ENCODE measurements at places on chromosomes 11 and 22.
A peak's percentile ranks its signal among the peaks of the same experiment; 100 is the strongest.

DNA sequence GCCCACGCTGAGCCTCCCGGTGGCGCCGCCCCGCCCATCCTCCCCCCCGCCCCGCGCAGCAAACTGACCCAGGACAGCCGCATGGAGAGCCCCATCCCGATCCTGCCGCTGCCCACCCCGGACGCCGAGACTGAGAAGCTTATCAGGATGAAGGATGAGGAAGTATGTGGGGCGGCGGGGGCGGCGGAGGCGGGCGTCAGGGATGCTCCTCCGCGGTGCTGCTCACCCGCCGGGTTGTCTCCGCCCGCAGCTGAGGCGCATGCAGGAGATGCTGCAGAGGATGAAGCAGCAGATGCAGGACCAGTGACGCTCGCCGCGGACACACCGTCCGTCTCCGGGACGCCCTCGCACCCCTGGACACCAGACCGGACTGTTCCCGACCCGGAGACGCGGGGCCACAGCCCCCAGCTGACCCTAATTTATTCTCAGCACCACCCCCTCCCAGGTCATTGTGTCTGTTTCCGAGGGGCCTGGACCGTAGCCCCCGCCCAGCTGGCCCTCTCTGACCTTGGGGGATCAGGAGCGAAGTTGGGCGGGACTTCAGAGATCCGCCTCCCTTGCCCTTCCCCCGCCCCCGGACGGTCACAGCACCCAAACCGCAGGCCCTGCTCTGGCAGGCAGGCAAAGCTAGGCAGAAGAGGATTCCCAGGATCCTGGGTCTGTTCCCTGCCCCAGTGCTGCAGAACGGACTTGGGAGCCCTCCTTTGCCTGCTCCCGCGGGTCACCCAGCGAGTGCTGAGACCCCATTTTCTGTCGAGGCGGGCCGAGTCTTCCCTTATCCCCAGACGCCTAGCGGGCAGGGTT is 959 bp upstream of the GP1BB start:
- no peak for DNase-seq

DNA sequence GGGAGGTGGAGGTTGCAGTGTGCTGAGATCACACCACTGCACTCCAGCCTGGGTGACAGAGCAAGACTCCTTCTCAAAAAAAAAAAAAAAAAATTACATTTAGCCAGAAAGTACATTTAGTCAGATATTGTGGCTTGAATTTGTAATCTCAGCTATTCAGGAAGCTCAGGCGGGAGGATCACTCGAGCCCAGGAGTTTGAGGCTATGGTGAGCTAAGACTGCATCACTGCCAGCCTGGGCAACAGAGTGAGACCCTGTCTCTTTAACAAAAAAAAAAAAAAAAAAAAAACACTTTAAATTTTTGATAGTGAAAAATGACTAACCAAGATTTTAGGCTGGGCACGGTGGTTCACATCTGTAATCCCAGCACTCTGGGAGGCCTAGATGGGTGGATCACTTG is 27.3 kb downstream of the MRTFA start:
- DNase-seq = no peak

GRCh38 chr11:72114570-72114969 is 2.1 kb upstream of the ANAPC15 start:
- no peak for DNase-seq

- no peak for DNase-seq
Measured at GRCh38 chr11:77470504-77470903, 3.4 kb downstream of the PAK1 start.

DNA sequence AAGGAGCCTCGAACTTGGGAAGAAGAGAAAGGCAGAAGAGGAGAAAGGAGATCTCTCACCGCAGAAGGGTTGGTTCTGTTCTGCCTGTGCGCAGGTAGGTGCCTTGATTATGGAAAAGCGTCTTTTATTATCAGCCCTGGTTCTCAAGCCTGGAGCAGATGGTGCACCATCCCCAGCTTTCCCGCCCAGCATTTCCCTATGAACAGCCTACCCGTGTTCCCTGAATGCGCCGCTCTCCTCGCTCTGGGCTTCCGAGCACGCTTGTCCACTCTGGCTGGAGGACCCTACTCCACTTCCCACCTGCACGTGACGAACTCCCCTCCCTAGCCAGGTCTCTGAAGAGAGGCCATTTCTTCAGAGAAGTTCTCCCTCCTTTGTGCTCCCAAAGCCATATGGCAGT is 15.2 kb downstream of the IGSF9B start:
- DNase-seq = no peak

- DNase-seq = no peak
Measured at GRCh38 chr11:60870276-60870675, 2.9 kb downstream of the ZP1 start.

- DNase-seq = no peak
Measured at GRCh38 chr22:37320726-37321677, 38.7 kb downstream of the CYTH4 start.

GRCh38 chr22:17569971-17570511 is 6.7 kb downstream of the SLC25A18 start:
- DNase-seq = no peak

DNA sequence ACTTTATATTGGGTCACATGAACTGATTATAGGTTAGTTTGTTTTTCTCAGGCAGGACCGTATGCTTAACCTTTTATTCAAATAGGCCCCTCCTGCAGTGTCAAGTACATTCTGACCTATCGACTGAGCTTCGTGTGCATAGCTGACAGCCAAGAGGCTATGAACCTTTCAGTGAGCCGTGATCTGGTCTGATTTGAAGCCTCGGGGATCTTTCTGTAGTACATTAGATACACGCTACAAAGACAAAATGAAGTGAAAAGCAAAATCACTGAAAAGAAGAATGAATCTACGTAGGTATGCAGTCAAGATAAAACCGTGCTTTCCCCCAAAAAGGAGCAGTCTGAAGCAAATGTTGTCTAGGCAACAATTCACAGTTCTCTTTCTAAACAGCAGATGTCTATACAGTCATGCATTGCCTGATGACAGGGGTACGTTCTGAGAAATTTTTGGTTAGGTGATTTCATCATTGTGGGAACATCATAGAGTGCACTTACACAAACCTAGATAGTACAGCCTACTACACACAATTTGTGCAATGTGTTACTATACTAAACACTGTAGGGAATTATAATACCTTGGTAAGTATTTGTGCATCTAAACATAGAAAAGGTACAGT is 18.1 kb downstream of the JHY start:
- DNase-seq = no peak

- DNase-seq = no peak
Measured at GRCh38 chr11:41866525-41866924, 407.1 kb upstream of the LRRC4C start.

- no peak for DNase-seq
Measured at GRCh38 chr11:14026961-14027360, 64.4 kb downstream of the SPON1 start.

- peak; percentile 29 for DNase-seq
Measured at GRCh38 chr11:60899046-60899936, 7.1 kb downstream of the PRPF19 start.

GRCh38 chr22:34760276-34761008 is 305.5 kb upstream of the ISX start:
- no peak for DNase-seq

- DNase-seq = no peak
Measured at GRCh38 chr11:4636962-4637661, at the start of gene OR51D1. TSS of gene OR51D1 (plus strand) at chr11:4637477. CDS start at chr11:4639791, 2,314 bp downstream.

DNA sequence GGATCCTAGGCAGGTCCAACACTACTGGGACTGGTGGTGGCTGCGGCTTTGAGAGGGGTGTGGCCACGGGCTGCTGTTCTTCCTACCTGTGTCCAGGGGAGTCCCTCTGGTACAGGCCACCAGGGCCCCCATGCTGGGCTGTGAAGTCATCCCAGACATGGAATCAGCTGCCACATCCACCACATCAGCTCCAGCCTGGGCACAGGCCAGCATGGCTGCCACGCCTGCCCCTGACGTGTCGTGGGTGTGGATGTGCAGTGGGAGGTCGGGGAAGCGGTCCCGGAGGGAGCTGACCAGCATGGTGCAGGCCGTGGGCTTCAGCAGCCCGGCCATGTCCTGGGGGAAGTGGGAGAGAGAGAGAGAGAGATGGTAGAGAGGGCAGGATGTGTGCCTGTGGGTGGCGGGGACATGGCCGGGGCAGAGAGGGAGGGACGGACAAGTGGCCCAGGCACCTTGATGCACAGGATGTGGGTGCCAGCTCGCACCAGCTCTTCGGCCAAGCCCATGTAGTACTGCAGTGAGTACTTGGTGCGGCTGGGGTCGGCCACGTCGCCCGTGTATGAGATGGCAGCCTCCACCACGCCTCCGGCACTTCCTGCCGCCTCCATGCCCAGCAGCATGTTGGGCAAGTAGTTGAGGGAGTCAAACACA is 6.2 kb upstream of the LRFN4 start:
- no peak for DNase-seq
